Kasumi-1 (cell line): ENCODE measurements at places on chromosomes 2 and 18.

DNA sequence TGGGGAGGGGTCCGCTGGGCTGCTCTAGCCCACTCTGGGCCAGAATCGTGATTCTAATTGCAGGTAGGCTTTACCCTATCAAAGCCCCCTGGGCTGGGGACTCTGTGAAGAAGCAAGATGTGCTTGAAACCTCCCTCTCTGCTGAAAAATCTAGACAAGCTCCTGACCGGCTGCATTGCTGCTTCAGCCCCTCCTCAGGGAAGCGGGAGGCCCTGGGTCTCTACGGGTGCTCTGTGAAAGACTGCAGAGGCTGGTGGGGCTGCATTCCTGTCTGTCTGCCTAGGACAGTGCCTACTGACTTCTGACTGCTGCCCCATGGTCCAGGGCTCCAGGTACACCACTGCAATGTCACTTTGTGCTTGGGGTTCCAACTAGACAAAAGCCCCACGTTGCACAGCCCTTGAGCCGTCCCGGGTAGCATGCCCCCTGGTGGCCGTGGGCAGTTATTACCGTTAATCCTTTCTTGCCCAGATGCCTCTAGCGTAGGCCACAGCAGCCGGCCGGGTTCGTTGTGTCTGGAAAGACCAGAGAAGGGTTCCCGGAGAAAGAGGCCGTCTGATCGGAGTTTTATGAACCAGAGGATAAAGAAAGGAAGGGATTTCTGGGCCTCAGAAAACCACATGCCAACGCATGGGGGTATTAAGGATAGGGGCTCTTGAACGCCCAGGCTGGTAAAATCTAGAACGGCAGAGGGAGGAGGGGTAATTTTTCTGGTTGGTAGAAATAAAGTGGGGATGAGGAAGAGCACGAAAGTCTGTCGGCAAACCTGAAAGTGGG, 15.9 kb upstream of the C1QL2 start:
- peak; percentile 70 for DNase-seq

- DNase-seq, result no peak
Observed at GRCh38 chr2:161199912-161200701, 39.9 kb downstream of the TANK start.

GRCh38 chr2:239917125-239917956, 107.8 kb downstream of the NDUFA10 start:
- no peak for DNase-seq

DNA sequence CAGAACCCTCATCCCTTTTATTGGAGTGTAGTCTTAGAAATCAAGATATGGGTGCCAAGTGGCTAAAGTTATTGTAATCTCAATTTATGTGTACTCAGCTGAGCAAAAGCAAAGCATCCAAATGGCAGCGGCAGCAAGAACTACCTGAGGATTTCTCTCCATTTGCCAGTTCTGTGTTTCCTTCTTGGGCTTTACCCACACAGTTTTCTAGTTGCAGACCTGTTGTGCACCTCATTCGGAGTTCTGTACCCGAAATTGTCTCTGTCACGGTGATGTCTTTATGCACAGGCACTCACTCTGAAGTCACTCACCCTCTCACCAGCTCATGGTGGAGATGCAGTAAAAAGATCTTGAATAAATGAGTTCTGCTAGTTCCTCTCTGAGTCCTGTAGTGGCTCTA, 43.6 kb downstream of the INPP4A start:
- DNase-seq, result no peak

DNA sequence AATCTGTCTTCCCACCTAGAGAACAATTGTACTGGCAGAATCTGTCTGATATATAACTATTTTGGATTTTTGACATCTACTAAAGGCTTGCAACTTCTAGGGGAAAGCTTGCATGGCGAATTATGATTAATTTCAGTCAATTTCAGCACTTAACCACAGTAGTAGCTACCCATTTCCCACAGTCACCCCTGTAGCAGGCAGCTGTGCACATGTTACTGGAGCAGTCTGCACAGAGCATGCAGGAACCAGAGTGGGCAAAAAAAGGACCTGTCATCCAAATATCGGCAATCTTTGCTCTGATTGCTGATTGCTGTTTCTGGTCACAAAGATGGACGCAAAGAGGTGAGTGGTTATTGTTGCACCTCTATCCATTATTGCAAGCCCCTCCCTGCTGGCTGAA, 473.3 kb downstream of the SPAG16 start:
- DNase-seq, result no peak

- peak; percentile 43 for DNase-seq
Observed at GRCh38 chr2:43239981-43240765, 13.8 kb upstream of the ZFP36L2 start.

DNA sequence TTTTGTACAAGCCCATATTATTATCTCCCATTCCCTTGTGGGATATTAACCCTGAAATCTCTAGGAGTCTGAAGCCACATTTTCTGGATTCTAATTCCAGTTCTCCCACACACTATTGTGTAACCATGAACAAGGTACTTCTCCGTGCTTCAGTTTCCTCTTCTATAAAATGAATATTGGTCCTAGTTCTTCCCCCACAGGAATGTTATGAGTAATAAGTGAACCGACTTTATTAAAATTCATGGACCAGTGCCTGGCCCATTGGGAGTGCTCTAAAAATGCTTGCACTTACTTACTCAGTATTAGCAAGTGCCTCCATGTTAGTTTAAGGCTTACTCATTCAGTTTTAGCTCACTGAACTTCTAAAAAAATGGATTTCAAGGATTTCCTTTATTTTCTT, 1.4 kb upstream of the ACMSD start:
- DNase-seq, result no peak

GRCh38 chr2:57022496-57022895, 838.7 kb downstream of the CCDC85A start:
- DNase-seq, result no peak

DNA sequence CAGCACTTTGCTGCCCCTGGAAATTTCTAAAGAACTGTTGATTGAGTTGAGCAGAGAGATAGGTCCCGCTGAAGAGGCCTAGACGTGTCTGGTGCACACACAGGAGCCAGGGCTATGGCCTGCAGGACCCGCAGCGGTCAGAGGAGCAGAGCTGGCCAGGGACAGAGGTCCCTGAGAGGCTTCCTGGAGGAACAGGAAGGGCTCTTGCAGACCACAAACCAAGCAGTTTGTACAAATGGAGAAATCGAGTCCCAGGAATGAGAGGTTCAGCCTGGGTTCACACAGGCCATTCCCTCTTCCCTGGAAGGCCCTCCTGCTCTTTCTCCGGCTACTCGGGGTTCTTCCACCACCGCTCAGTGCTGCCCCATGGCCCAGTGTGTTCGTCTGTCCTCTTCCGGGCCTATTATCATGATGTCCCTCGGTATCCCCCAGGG, 1.2 kb upstream of the BIN1 start:
- no peak for DNase-seq

GRCh38 chr2:187075671-187076070, 226.7 kb upstream of the ZSWIM2 start:
- DNase-seq, result no peak

- no peak for DNase-seq
Observed at GRCh38 chr2:22110244-22110651, 986.5 kb downstream of the TDRD15 start.

DNA sequence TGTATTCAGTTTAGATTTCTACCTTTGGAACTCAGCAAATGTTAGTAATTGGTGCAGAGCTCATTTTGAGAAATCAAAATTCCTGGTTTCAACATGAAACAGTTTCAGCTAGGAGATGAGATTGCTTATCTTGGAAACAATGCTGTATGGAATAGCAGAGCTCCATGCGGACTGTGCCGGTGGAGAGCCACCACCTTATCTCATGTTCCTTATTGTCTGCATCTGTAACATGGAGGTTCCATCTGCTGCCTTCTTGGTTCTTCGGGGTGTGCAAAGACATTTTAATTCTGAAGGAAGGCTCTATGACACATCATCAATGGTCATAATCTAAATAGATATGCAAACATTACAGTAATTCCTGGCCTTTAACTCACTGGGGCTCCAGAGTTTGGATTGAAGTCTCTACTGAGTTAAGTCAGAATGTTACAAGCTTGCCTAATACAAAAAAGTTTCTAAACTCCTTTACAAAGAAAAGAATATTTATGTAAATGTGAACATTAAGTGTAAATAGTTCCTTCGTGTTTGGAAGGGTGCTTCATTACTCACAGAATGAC, 65.3 kb downstream of the PRKRA start:
- DNase-seq, result no peak

GRCh38 chr18:56083523-56084287, 495.7 kb upstream of the TCF4 start:
- no peak for DNase-seq

GRCh38 chr2:178829299-178829960, 22.2 kb upstream of the TTN start:
- DNase-seq, result peak; percentile 16

DNA sequence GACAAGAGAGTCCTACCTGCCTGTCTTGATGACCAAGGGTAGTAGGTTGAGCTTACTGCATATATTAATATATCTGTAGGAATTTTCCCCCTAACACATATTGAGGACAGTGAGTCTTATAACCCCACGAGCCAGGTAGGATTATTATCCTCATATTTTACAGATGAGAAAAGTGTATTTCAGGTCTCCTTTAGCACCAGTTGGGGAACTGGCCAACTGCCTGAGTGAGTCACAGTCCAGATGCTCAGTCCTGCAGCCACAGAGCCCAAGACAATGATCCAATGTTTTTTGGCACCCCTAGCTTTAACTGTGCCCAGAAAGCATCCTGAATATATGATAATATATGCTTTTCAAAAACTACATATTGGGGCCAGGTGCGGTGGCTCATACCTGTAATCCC, 30.8 kb upstream of the GLS start:
- no peak for DNase-seq

- DNase-seq, result no peak
Observed at GRCh38 chr2:43925431-43925830, 70.4 kb downstream of the LRPPRC start.

GRCh38 chr2:237438080-237438940, 24.3 kb upstream of the COL6A3 start:
- no peak for DNase-seq

- no peak for DNase-seq
Observed at GRCh38 chr18:45236676-45237075, 378.6 kb upstream of the SLC14A2 start.

DNA sequence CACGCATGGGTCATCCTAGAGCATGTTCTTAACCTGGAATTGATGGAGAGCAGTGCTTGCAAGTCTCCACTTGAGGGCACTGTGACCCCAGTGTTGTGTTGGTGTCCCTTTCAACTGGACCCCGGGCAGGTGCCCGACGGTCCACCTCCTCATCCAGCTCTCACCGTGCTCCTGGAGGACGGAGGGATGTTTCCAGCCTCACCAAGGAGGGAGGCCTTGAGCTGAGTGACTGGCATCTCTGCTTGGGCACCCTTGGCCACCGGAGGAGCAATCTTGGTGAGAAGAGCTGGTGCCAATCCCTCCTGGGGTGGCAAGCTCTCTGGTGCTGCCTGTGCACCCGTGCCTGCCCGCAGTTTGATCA, 45.4 kb upstream of the ASB18 start:
- no peak for DNase-seq

DNA sequence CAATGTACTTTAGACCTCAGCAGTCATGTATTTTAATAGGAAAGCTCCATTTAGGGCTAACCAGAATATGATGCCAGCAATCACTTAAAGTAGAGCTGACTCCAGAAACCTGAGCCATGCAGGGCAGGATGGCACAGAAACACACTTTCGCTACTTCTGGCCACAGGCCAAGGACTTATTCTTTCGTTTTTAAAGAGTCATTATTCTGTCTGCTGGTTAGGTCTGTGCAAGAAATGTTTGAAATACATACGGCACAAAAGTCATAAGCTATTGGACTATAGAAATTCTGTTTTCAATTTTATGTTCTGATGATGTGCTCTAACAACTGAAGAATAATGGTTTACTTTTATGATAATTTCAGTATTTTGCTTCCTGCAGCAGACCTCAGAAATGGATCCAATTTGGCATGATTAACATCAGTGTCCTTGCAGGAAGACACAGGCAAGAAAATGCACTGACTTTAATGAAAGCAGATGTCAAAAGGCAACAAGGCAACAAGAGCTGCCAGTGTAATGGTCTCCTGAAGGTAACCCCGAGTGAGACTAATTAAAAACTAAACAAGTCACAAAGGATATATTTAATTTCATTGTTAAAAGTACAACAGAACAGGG, 114.4 kb upstream of the CHRNA1 start:
- DNase-seq, result no peak

DNA sequence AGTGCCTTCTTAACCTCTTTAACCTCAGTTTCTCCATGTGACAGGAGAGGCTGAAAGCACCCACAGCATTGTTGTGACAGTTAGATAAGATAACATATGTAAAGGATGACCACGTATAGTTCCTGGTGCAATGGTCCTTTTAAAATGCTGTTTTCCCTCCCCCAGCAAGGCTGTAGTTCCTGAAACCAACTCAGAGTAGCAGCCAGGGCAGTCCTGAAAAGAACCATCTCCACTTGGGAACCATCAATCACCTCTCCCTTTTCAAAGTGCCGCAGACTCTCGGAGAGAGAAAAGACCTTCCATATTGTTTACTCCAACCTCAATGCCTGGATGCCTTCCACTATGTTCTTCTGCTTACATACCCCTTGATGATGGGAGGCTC, 158.8 kb downstream of the DDX1 start:
- DNase-seq, result no peak

- no peak for DNase-seq
Observed at GRCh38 chr2:155747531-155747930, 585.0 kb downstream of the NR4A2 start.

DNA sequence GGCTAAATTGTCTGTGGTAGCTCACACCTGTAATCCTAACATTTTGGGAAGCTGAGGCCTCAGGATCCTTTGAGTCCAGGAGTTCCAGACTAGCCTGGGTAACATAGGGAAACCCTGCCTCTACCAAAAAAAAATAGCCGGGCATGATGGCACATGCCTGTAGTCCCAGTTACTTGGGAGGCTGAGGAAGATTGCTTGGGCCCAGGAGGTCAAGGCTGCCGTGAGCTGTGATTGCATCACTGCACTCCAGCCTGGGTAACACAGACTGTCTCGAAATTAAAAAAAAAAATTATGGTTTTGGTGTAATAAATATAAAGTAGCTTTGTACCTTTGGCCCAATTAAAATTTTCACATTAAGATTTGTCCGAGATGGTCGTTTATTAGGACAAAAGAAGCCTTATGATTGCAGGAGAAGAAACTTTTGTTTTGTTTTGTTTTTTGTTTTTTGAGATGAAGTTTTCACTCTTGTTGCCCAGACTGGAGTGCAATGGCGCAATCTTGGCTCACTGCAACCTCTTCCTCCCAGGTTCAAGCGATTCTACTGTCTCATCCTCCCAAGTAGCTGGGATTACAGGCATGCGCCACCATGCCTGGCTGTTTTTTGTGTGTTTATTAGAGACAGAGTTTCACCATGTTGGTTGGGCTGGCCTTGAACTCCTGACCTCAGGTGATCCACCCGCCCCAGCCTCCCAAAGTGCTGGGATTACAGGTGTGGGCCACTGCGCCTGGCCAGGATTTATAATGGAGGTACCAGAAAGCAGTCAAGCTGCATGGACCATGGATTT, 4.1 kb downstream of the MTA3 start:
- DNase-seq, result no peak

DNA sequence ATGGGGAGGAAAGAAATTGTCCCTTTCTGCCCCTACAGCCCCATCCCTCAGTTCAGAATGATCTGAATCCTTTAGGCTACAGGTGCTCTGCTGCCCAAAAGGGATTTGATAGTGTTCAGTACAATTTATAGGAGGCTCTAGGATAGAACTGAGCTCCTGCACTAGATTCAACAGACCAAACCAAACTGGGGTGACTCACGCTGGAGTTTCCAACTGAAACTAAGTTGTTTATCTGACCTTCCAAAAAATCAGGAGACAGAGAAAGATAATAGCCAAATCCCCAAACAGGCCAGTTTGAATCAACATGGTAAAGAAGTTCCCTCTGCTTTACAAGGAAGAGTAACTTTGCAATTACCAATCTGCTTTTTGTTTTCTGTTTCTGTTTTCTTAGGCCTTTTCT, 72.7 kb upstream of the MBOAT2 start:
- DNase-seq, result no peak
